Fibroblast of skin of right biceps (primary cell): ENCODE measurements at places on chromosomes 6 and 20.

- no peak for DNase-seq
Measured at GRCh38 chr20:19254956-19255355, 42.5 kb downstream of the SLC24A3 start.

DNA sequence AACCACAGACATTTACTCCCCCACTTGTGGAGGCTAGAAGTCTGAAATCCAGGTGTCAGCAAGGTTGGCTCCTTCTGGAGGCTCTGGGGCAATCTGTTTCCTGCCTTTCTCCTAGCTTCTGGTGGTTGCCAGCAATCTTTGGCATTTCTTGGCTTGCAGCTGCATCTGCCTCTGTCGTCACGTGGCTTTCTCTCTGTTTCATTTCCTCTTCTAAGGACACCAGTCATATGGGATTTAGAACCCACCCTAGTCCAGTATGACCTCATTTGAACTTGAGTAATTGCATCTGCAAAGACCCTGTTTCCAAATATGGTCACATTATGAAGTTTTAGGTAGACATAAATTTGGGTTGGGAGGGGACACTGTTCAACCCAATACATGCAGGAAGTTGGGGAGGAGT, 56.2 kb upstream of the EPB41L1 start:
- DNase-seq: peak; percentile 51

- peak; percentile 21 for DNase-seq
Measured at GRCh38 chr6:98944598-98945081, 3.1 kb downstream of the FBXL4 start.

GRCh38 chr20:5058873-5059272, 57.6 kb upstream of the SLC23A2 start:
- DNase-seq: no peak

- no peak for DNase-seq
Measured at GRCh38 chr20:43821795-43822194, 92.9 kb upstream of the TOX2 start.

- DNase-seq: no peak
Measured at GRCh38 chr6:43825187-43826115, 55.4 kb downstream of the VEGFA start.

- peak; percentile 52 for DNase-seq
Measured at GRCh38 chr20:10715035-10715434, 41.2 kb upstream of the JAG1 start.

- peak; percentile 7 for DNase-seq
Measured at GRCh38 chr6:38997128-38997761, 51.3 kb upstream of the GLP1R start.

DNA sequence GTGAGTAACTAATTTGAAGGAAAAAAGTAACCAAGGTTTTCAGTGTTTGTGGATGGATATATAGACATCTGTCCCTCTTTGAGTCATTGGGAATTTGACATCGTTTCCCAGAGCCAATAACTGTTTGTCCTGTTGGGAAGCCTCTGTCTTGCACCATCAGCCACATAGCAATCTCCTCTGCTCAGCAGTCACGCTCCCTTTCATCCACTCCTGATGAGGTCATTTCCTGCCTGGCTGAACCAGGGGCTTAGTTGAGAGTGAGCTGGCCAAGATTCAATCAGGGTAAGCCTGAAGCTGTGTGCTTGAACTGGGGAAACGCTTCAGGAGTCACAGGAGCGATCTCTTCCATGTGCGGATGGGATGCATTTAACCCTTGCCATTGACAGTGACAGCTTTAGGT, 121.5 kb upstream of the FOXQ1 start:
- DNase-seq: peak; percentile 96

DNA sequence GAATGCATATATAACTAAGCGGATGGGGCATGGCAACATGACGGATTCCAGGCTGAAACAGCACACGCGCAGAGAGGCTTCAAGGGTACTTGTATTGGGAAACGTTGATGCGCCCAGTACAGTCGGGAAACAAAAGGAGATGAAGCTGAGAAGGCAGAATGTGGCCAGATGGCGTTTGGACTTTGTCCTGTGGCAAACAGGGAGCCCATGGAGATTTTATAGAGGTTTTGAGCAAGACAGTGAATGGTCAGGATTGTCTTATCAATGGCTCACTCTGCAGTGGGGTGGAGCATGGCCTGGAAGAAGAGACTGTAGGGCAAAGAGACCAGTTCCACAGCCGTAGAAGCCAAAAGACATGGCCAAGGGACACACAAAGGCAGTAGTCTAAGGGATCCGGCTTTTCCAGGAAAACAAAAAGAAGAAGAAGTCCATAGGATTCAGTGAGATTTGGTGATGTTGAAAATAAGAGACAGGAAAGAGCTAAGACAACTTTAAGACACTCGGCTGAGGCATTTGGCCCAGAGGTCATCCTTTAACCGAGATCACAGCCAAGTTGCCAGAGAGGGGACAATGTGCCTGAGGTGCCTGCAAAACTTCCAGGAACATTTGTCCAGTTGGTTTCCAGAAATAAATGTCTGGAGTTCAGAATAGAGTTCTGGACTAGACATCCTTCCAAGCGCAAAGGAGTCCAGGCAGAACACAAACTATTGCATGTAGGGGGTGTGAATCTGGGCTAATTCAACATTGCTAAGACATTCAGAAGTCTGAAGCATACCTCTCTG, 123.0 kb upstream of the RREB1 start:
- no peak for DNase-seq

- no peak for DNase-seq
Measured at GRCh38 chr20:50037123-50037522, 54.3 kb downstream of the SNAI1 start.
